ENCODE measurements at places on chromosomes 4 and X.

DNA sequence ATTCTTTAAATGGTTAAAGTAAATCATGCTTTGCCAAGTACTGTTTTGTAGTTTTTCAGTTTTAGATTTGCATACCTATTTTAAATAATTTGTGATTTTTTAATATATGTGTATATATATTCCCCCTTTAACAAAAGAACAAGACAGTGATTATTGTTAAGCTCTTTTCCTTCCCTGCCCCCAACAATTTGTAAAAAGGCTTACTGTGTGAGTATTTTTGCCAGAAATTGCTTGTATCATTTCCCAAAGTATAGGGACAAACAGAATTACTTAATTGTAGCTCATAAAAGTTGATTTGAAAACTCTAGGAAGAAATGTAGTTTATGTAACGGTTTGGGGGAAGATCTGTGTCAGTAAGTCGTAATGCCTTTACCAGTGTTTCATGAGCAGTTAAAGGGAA is 19.0 kb downstream of the CPEB2 start:
- DNase-seq: no peak

GRCh38 chr4:87973283-87974169 is 2.0 kb upstream of the SPP1 start:
- DNase-seq: peak; percentile 33

DNA sequence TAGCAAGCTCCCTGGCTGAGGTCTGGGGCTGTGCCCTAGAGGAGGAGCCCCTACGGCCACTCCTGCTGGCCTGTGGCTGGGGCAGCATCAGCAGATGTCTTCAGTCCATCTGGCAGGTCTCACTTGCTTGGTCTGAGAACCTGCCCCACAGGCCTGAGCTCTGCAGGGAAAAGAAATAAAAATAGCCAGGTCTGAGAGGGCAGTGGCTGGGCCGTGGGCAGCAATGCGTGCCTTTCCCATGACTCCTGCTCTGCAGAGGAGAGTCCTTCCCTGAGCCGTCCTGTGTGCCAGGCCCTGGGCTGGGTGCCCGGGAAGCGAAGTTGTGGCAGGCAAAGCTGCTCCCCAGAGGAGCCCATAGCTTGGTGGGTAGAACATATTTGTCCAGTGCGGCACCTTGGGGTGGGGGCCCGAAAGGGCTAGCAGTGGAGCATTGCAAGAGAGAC is 11.3 kb upstream of the KIAA0232 start:
- no peak for DNase-seq

DNA sequence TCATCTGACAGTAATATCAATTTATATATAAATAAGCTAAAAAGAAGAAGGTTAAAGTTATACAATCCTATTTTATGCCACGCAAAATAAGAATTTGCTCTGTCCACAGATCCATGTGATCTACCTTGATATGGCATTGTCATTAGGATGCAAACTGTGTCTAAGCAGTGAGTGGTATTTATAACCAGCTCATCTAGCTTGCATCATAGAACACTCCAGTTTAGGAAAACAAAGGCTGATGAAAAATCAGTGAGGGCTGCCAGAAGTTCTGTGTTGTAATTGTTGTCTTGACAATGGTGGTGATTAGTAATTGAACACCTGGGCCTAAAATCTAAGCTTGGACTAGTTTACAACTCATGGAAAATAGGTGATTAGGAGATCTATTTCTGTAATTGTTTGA is 111.0 kb downstream of the CPE start:
- no peak for DNase-seq

GRCh38 chrX:17380221-17380620 is 5.2 kb downstream of the NHS start:
- DNase-seq: no peak

- no peak for DNase-seq
Measured at GRCh38 chr4:55729351-55730279, 90.0 kb upstream of the EXOC1L start.

DNA sequence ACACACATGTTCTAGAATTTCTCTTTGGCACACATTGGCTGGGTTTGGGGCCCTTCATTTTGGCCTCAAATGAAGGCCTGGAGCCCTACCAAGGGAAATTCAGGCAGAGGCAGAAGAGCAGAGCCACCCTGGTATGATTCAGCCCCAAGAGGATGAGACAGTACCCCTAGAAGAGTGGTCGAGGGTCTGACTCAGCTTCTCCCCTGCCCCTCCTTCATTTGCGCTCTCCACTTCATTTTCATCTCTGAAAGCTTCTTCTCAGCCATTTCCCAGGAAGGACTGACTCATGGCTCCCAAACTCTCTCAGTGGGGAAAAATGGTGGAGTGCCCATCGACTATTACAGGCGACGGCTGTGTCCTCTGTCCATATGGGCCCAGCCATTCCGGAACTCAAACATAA is 43.5 kb downstream of the MAMLD1 start:
- no peak for DNase-seq

DNA sequence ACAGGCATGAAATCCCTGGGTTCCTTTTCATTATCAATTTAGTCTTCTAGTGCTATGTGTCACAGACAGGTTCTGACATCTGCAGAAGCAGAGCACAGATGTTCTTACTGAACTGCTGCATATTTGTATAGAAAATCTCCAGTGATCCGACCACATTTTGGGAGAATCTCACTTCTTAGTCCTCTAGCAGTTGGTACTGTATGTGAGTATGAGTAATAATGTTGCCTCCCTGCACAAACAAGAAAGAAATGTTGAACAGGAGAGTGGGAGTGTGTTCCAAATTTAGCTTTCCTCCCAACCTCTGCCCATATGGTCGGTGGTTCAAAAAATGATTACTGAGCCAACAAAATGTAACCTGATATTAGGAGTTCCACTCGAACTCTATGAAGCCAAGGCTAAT is 165.3 kb upstream of the GPC4 start:
- DNase-seq: no peak

DNA sequence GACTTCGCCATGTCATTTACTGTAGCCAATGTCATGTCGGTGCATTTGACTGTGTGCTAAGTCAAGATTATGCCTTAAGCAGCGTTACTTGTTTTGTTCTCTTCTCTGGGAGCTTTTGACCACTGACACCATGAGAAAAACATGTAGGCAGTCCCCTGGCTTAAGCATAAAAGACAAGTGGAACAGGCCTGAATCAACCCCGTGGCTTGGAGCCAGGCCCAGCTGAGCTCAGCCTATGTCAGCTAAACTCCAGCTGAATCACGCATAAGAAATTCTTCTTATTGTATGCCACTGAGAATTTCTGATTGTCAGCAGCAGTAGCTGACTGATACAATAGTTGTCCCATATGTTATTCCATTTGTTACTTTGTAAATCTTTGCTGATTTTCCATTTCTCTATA is 261.9 kb downstream of the CBLL2 start:
- no peak for DNase-seq

DNA sequence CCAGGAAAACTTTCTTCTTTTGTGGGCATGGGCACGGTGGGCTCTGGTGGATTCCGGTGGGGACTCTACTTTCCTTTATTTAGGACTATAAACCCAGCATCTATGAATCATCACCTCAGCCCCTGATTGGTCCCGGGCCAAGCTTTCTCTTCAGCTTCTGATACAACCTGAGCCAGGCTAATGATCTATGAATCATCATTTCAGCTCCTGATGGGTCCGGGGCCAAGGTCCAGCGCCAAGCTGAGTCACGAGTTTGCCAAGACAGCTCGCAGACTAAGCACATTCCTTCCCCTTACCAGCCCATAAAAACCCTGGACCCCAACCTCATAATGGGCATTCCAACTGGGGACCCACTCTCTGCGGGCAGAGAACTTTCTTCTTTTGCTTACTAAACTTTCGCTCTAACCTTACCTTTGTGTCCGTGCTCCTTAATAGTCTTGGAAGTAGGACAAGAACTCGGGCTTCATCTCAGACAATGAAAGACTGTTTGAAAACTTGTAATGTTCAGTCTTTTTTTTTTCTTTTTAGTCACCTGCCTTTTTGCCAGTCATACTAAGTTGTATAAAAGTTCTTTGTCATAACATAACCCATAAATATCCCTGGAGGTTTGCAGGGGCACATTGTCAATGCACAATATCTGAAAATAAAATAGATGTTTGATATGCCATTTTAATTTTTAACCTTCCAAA is 904.9 kb upstream of the EPHA5 start:
- DNase-seq: no peak

Data from CD4-positive, alpha-beta T cell treated with Interleukin-17A for 4 hours (primary cell).